Testis (tissue), 5 donors: ENCODE measurements at places on chromosomes 2 and 18. TPM values are rescaled to one million over a fixed set of nuclear protein-coding genes. Genes with fewer than 3 reads are reported as not detected.
A peak's percentile ranks its signal among the peaks of the same experiment; 100 is the strongest.

MAP4K4 gene
- 194 TPM for total RNA-seq

VWA3B gene
- 27.0 TPM for total RNA-seq

C1QL2 gene
- 1.2 TPM for total RNA-seq

UGT1A3 gene
- total RNA-seq, result not detected

MYCN gene
- total RNA-seq, result 6.9 TPM

EN1 gene
- 0.71 TPM for total RNA-seq

DNA sequence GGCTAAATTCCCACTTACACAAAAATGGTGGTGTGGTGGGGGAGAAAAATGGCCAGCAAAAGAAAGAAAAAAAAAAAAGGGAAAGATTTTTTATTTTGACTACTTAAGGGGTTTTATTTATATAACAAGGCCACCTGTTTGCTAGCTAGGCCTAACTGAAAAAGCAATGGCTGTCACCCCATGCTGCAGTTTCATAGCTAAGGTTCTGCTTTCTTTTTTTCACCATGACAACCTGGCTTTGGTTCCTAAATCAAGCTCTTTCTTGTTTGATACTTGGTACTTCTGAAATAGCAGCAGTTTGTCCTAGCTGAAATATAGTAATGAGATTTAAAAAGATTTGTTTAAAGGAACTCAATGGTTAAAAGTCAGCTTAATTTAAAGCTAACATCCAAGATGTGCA, 433.2 kb upstream of the MEX3C start:
- DNase-seq, result no peak

GRCh38 chr18:70994116-70994515, 705.3 kb downstream of the SOCS6 start:
- DNase-seq, result no peak

- DNase-seq, result no peak
Measured at GRCh38 chr2:201633661-201634249, 9.5 kb downstream of the TMEM237 start.

DNA sequence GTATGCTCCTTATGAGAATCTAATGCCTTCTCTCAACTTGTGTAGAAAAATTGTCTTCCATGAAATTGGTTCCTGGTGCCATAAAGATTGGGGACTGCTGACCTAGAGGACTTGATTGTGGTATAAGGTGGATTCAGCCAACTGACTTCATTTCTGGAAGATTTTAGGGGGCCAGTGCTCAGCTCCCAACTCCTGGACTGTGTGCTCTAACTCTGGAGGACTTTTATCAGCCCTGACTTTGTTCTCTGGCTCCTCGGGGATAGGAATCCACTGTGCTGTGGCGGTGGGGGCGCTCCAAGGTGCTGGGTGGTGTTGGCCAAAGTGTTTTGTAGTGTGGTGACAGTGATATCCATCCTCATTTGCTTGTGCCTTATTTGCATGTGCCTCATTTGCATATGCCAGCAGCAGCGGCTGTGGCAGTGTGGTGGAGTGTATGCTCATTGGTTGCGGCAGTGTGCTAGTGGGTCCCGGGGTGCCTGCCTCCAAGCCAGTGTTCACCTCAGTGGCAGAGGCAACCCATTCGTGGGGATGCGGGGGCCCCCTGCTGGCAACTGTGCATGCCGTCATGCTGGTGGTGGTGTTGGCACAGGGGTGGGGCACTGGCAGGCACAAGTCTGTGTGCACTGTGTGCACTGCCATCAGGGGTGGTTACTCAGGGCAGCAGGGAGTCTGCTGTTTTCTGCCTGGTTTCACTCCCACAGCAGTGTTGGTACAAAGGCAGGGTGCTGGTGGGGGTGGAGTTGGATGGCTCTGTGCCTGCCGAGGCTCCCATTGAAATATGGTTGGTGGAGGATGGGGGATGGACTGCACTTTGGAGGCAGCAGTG, 19.6 kb downstream of the EHBP1 start:
- DNase-seq, result peak; percentile 29

DNA sequence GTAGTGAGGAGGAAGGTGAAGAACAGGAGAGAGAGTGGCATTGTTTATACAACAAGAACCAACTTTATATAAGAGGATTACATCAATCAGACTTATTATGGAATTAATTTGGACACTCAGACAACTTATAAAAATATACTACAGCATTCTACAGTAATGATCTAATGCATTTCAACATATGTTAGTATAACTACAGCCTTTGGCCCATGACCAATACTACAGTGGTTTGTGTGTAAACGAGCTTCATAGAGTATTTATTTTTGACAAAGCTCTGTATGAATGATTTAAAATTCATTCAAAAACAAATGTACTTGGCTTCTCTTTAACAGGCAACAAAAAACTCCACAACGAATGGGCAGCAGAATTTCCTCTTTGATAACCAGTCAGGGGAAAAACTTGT, 72.8 kb downstream of the ZNF521 start:
- DNase-seq, result no peak

DNA sequence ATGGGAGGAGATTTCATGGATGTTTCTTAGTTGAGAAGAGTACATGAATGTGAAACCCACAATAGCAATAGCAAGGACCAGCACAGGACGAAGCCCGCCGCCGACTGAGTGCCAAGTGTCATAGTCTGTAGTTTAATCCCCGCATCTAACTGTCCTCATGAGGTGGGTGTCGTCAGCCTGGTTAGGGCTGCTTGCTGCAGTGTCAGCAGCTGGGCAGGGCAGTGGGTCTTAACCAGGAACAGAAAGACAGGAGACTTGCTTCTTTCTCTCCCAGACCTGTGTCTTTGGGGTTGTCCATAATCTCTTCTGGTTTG, 146.6 kb downstream of the VAPA start:
- no peak for DNase-seq

GRCh38 chr18:59810735-59811520, 88.9 kb upstream of the PMAIP1 start:
- DNase-seq, result no peak

DNA sequence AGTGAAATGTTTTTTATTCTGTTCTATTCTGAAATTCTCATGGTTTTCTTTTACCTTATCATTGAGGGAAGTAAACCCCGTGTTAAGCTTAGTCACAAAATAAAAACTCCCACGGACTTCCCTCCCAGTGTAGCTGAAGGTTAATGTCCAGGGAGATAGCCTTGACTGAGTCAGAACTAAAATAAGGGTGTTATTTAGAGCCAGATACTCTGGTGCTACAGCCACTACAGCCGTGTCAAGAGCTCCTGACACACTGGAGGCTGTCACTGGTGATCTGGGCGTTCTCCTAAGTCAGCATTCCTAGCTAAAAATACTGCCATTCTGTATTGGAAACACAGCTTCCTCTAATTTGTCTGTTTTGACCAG, 82.0 kb upstream of the RANBP2 start:
- peak; percentile 67 for DNase-seq

- no peak for DNase-seq
Measured at GRCh38 chr2:296354-296753, 8.5 kb upstream of the ALKAL2 start.

DNA sequence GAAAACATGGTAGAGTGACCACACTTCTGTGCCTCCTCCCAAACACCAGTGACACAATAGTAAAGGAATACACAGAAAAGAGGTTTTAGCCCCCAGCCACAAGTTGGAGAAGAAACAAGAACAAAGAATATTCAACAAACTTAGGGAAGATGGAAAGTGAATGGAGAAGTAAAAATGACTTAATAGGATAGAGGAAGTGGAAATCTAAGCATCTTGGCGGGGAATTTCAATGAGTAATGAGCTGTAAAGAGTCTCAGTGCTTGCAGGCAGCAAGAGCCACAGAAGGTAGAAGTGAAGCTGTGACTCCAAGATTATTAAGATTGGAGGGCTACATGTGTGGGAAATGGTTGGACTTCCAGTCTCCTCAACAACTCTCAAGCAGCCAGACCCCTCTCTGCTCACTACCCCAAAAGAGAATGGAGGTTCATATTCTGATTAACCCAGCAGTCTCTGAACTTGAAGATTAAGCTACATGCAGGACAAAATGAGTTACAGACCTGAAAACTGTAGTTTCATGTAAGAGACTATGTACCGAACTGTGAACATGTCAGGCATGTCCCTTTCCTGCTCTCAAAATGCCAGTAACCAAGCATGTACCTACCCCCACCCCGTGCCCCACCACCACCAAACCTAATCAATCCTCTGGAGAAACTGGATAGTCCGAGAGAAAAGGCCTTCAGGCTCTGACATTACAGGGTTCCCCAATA, 16.9 kb upstream of the HNRNPLL start:
- no peak for DNase-seq

DNA sequence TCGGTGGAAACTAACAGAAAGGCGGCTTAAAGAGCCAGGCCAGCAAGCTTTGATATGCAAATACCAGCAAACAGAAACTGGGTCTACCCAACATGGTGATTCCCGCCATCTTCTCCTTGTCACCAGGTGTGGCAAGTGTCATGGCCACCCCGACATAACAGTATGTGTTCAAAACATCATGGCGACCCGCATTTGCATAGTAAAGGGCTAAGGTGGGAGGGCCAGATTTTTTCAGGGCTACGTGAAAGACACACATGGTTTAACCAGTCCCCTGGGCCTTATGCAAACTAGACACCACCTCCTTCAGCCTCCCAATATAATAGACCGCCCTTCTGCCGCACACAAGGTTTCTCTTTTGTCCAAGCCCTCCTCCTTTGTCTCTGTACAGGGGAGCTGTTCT, 260.4 kb downstream of the METTL4 start:
- no peak for DNase-seq

DNA sequence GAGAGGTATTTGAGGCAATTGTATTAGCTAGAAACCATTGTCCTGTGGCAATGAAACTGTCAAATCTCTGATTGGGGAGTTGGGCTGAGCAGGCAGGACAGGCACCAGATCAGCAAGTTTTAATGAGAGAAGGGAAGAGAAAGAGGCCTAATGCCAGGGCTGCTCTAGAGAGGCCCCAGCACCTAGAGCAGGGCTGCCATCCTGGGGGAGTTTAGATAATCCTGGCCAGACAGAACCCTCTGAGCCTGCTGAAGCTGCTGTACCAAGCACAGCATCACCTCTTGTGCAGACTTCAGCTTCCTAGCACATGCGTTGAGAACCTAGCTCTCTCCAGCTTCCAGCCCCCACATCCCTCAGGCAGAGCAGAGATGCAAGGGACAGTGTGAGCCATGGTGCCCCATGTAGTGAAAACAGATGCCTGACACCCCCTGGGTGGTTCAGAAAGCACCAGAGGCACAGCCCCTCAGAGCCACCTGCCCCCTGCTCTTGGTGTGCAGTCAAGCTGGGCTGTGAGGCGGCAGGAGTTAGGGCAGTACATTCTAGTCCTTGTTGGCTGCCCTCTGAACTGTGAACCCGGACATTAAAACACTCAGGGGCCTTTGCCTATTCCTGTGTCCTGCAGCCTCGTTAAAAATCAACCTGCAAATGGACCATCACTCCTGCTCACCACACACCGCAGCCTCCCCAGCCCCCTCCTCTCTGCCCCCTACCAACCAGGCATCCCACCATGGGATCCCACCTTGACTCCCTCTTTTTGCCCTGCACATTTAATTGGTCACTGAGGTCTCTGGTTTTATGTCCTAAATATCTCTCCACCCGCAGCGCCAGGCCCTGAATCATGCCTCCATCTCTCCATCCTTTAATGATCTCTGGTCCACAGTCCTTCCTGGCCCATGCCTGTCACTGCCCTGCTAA, 52.7 kb downstream of the ADD2 start:
- no peak for DNase-seq

DNA sequence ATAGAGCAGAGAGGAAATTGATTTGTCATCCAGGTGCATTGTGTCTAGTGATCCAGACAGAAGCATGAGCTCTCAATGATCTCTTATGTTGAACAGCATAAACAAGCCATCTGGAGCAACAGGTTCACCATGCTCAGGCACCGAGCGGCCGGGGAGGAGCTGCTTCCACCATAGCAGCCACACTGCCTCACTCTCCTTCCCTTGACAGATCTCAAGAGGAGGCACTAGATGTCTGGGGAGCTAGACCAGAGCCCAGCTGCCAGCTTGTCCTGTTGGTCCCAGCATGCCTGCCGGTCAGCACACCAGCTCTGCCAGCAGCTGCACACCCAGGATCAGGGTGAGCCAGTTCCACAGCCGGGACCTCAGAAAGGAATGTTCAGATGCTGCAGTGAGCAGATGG, 17.5 kb upstream of the LONRF2 start:
- DNase-seq, result no peak

DNA sequence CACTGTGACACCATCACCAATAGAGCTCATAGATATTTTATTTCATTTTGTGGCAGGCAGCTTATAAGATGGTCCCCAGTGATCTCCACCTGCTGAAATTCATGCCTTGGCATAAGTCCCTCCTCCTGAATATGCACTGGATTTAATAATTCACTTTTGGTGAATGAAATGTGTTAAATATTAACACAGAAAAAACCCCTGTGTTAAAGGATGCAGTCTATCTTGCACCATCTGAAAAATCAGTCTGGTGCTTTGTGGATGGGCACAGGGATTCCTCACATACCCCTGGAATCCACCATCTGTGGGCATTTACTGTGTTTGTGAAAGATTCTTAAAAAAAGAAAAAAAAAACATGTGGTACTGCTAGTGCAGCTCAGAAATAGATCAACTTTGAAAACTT, 26.1 kb upstream of the WIPF1 start:
- no peak for DNase-seq

DNA sequence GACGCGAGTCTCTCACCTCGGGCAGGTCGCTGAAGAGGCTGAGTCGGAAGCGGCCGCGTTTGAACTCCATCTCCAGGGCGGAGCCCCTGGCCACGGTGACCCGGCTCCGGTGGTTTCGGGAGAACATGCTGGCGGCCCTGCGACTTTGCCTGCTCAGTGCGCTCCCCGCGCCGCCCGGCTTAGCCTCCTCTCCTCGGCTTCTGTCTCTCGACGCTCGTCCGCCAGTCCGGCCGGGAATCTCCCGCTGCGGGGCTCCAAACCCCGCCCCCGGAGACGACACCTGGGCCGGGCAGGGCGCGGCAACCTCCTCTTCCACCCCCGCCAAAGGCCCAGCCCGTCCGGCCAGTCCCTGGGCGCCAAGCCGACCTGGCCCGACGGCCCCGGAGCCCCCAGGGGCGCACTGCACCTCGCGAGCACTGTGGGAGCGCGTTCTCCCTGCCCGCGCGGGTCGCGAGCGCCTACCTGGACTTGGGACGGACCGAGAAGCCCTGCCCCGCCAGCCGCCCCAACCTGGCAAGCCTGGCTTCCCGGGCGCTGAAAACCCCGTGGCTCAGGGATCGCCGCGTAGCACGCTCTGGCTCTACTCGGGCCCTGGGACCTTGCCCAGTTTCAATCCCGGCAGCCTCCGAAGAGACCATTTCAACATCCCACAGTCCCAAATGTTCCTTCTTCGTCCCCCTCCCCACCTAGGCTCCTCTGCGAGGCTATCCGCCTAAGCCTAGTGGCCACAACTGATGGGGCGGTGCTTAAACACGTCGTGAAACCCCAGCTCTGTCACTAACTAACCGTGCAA, at the start of gene RTKN:
Gene RTKN (minus strand): TSS at position 248 of the 793 bp plus-strand sequence. CDS start 121 bp downstream, at position 127.
- peak; percentile 46 for DNase-seq

DNA sequence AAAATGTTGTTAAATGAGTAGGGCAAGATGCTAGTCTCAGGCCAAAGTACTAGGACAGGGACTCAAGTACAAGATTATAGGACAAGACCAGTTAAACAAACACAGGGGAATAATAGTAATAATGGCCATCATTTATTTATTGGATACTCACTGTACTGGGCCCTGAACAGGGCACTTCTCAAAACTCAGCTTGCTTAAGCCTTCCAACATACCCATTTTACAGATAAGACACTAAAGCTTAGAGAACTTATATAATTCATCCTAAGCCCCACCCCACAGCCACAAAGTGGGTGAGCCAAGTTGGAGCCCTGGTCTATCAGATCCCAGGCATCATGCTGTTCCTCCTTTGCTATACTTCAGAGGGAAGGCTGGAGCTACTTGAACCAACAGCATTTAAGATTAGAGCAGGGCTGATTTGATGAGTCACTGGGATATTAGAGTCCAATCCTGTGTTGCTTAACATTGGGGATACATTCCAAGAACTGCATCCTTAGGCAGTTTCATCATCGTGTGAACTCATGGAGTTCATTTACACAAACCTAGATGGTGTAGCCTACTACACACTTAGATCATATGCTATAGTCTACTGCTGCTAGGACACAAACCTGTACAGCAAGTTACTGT, 153.6 kb downstream of the MTCL1 start:
- DNase-seq, result no peak
